ENCODE measurements at places on chromosomes 13 and 19.

DNA sequence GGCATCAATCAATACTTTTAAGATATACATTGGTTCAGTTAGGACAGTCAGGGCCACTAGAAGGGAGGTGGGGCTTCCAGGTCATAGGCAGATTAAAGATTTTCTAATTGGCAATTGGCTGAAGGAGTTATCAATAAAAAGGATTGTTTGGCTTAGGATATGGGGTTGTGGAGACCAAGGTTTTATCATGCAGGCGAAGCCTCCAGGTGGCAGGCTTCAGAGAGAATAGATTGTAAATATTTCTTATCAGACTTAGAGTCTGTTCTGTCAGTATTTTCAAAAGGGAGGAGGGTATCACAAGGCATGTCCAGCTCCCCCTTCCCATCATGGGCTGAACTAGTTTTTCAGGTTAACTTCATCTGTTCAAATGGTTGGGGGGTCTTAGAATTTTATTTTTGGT is 77.4 kb upstream of the FARP1 start:
- no peak for DNase-seq

DNA sequence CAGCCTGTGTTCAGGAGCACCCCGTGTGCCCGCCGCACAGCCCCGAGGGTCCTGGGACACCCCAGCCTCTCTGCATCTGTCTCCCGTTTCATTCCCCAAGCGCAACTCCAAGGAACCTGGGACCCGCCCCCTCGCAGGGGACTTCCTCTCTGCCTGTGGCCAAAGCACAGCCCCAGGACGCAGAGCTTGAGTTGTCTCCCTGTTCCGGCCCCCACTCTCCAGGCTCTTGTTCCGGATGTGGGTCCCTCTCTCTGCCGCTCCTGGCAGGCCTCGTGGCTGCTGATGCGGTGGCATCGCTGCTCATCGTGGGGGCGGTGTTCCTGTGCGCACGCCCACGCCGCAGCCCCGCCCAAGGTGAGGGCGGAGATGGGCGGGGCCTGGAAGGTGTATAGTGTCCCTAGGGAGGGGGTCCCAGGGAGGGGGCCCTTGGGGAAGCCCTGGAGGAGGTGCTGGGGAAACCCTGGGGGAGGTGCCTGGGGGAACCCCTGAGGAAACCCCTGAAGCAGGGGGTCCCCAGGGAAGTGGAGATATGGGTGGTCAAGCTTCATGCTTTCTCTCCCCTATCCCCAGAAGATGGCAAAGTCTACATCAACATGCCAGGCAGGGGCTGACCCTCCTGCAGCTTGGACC is 1.3 kb downstream of the HCST start:
- peak; percentile 64 for DNase-seq

- DNase-seq, result no peak
Measured at GRCh38 chr13:20713751-20714150, 10.3 kb downstream of the IL17D start.

DNA sequence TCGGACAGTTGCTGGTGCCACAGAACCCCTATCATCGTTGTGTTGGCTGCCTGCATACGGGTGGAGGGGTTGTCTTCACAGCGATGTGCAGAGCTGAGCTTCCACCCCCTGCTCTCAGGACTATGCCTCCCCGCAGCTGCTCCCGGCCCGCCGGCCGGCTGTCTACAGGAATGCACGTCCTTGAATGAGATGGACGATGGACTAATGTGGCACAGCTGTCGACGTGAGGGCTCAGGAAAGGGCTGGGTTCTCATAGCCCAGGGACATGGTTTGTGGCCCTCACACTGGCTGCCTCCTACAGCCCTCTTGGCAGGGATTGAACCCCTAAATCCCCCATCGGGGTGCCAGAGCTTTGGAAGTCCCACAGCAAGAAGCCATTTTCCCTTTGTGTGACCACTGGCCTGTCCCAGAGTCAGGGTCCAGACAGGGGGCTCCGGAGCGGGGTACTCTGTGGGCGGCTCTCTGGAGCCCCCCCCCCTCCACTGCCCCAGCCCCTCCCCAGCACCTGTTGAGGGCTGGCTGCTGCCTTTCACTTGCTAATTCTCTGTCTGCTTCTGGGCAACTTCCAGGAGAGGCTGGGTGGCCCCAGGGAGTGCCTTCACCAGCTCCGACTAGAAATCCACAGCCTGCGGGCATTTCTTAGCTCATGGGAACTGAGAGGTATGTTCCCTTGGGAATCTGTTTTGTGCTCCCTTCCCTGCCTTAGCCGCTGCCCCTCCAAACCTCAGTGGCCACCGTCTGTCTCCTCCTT is 40.2 kb downstream of the TSSK6 start:
- no peak for DNase-seq
